CD4-positive, alpha-beta T cell treated with Interleukin-1 beta for 1 hour (primary cell): ENCODE measurements at places on chromosomes 11 and 22.

DNA sequence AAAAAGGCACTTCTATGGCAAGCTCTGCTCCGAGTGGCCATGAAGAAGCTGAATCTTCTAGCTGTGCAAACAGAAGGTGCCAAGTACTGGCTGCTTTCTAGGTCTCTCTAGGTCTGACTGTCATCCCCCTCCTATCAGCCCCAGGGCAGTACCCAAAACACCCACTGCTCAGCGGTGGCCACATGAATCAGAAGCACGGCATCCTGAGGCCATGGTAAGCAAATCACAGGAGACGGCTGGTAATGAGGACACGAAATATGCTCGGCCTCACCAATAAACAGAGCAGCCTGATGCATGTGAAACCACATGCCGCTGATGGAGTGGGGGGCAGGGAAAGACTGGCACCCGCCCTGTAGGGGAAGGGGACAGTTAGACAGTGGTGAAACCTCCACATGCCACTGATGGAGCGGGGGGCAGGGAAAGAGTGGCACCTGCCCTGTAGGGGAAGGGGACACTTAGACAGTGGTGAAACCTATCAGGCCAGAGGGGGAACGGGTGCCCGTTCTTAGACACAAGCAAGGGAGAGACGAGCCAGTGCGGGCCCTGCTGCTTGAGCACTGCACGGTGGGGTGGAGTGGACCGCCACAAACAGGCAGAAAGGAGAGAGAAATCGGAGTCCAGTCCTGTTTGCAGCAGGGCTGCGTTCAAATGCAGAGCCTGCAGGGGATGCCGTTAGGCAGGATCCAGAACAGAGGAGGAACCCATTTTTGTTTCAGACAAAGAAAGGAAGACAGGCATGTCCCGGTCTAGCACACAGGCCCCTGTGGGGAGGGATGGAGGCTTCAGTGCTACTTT lies 29.9 kb upstream of the MOB2 start:
- no peak for DNase-seq

GRCh38 chr11:31687256-31687655 lies 123.9 kb downstream of the PAX6 start:
- DNase-seq, result no peak

- DNase-seq, result peak; percentile 51
Observed at GRCh38 chr11:72041364-72042063, 38.8 kb downstream of the NUMA1 start.

- DNase-seq, result no peak
Observed at GRCh38 chr11:102846292-102846691, 2.9 kb upstream of the MMP3 start.

DNA sequence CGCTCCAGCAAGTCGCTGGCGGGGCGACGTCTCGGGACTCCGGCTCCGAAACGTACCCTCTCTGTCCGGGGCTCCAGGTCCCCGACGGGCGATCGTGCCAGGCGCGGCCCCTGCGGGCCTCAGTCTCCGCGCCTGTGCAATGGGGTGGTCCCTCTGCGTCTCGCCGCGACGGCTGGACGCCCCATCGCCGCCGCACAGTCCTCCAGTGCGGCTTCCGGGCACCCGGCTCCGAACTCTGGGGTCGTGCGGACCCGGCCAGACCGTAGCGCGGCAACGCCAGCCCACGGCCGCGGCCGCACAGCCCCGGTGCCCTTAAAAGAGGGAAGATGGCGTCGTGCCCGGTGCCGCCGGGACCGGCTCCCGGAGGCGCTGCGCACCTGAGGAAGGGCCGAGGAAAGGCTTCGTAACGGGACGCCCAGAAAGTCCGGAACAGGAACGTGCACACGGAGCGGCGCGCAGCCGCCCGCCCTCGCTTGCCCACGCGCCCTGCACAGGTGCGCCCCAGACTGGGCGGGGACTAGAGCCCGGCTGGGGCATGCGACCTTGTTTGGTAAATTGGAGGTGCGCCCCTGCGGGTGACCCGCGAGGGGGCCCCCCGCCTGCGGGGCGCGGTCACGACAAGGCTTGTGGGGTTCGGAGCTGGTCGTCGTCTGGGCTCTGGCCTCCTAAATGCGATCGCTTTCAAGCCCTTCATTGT lies 525 bp downstream of the BIK start:
- DNase-seq, result peak; percentile 56

GRCh38 chr11:46107780-46108179 lies 13.5 kb downstream of the PHF21A start:
- DNase-seq, result no peak

DNA sequence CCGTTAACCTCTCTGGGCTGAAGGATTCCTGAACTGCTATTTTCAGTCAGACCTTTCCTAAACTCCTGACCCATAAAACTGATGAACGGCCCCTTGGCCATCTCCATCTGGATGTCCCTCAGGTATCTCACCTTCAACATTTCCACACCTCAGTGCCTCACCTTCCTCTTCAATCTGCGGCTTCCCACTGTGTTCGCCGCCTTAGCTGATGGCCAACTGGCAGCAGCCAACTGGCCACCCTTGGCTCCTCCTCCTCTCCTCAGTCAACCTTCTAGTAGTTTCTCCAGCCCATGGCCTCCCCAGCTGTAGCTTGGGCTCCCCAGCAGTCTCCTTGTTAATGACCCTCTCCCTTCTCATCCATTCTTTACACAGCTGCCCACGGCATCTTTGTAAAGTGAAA lies 55.0 kb upstream of the PHOX2A start:
- no peak for DNase-seq

DNA sequence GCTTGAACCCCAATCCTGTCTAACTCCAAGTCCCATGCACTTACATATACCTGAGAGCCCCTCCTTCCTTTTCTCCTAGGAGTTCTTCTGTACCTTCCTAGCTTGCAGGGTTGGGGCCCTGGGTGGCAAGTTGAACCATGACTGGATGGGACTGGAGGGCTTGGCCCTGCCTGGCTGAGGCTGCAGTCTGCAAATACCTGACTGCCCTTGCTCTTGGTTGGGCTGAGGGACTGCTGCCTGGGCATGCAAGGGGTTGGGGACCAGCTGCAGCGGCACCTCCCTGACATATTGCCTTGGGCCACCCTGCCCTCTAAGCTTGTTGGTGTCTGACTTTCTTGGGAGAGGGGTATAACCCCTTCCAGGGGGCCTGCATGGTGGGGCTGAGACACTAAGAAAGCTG lies 9.8 kb upstream of the SLC39A13 start:
- DNase-seq, result no peak

DNA sequence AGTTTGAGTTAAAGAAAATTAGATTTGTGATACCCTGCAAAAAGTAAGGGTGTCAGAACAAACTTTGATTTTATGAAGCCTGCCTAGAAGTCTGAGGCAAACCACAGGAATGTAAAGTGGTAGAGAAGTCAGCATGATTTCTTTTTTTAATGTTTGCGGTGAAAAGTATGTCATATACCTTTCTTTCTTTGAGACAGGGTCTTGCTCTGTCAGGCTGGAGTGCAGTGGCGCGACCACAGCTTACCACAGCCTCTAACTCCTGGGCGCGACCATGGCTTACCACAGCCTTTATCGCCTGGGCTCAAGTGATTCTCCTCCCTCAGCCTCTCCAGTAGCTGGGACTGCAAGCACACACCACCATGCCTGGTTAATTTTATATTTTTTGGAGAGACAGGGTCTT lies 4.7 kb downstream of the API5 start:
- no peak for DNase-seq

GRCh38 chr11:2553886-2554285 lies 109.1 kb downstream of the KCNQ1 start:
- no peak for DNase-seq

DNA sequence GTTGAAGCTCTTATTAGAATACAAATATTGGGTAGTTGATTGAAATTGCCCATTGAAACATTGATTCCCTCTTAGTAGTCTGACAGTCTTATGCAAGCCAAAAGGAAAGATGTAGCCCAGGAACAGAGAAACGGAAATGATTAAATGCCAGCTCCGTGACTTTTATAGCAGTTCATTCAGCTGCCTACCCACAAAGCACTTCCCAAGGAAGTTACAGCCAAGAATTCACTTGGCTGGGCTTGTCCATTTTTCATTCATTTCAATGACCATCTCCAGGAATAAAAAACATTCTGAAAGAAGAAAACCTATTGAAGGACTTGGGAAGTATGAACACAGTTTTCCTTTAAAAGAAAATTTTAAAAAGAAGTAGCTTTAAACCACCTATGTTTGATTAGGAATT lies 62.0 kb downstream of the NCAM1 start:
- no peak for DNase-seq

DNA sequence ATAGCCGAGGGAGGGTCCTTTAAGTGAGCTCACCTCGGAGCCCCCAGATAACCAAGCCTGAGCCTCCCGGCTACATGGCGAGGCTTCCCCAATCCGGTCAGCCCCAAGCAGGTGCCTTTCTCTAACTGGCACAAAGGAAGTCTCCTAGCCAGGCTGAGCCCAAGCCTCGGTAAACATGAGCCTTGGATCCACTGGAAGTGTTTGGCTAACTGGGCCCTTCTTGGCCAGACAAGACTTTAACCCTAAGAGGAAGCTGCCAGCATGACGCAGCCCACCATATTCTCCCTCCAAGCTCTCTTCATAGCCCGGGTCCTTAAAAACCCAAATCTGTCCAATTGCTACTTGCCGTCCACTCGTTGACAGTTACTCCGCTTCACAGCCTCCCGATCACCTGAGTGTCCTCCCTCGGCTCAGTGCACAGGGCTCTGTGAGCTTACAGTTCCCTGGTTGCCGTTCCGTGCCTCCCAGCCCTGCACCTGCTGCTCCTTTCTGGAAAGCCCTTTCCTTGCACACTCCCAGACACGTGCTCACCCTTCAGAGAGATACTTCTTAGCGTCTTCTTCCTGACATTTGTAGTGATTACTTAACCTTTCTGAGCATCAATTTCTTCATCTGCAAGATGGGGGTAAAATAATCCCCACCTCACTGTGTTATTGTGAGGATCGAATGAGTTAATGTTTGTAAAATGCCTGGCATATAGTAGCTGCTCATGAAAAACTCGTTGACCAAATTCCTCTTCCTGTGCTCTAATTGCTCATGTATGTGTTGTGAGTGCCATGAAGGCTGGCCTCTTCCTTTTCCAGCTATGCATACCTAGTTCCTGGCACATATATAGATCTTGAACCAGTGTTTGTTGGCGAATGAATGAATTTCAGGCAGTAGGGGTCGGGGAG lies 25.6 kb downstream of the TXN2 start:
- DNase-seq, result no peak

DNA sequence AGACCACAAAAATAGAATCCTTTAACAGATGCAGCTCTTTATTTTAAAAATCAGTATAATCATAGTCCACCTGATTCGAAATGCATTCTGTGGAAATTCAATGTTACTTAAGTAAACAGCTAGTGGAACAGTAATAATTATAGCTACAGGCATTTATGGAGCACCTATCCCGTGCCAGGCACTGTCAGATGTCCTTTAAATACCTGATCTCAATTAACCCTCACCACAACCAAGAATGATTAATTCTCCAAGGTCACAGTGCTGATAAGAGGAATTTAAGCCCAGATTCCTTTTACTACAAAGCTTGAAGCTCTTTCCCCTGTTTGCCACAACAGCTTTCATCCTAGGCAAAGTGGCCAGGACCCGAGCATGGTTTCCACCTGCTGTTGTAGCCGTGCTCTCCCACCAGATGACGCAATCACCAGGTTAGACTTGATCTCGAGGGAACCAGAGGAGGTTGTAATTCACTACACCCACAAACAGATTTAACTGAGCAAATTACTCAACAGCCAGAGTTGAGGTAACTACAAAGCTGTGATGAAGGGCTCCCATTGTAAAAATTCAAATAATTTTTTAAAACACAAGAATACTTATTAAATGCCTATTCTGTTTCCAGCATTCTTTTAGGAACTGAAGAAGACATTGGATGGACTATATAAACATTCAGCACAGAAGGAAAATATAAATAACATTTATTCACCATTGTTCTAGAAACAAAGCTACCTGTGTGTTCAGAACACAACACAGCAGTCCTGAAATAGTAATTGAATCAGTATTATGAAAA lies 10.3 kb downstream of the PRDM10 start:
- peak; percentile 43 for DNase-seq

DNA sequence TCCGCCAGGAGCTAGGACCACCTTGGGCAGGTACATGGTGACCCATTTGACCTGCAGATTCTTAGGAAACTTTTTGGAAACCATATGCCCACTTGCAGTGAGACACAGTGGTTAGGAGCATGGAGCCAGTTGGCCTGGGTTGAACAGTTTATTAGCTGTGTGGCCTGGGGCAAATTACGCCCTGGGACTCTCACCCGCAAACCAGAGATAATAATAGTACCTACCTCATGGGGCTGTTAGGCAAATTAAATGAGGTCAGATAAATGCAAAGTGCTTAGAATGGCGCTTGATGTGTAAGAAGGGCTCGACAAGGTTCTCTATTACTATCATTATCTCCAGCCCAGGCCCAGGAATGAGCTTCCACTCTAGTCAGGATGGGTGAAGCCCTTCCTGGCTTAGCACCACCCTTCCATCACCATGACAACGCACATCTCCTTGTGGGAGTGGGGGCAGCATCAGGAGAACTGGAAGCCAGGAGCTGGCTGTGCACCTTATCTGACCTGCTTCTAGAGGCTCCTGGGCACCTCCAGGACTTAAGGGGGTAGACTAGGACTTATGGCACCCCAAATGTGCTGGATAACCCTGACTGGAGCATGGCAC lies 5.1 kb downstream of the SYT12 start:
- DNase-seq, result no peak

- DNase-seq, result no peak
Observed at GRCh38 chr11:13902523-13902922, 60.0 kb upstream of the SPON1 start.

- no peak for DNase-seq
Observed at GRCh38 chr11:65055538-65055937, 2.8 kb downstream of the NAALADL1 start.
